ENCODE measurements at places on chromosomes 7 and 10.

DNA sequence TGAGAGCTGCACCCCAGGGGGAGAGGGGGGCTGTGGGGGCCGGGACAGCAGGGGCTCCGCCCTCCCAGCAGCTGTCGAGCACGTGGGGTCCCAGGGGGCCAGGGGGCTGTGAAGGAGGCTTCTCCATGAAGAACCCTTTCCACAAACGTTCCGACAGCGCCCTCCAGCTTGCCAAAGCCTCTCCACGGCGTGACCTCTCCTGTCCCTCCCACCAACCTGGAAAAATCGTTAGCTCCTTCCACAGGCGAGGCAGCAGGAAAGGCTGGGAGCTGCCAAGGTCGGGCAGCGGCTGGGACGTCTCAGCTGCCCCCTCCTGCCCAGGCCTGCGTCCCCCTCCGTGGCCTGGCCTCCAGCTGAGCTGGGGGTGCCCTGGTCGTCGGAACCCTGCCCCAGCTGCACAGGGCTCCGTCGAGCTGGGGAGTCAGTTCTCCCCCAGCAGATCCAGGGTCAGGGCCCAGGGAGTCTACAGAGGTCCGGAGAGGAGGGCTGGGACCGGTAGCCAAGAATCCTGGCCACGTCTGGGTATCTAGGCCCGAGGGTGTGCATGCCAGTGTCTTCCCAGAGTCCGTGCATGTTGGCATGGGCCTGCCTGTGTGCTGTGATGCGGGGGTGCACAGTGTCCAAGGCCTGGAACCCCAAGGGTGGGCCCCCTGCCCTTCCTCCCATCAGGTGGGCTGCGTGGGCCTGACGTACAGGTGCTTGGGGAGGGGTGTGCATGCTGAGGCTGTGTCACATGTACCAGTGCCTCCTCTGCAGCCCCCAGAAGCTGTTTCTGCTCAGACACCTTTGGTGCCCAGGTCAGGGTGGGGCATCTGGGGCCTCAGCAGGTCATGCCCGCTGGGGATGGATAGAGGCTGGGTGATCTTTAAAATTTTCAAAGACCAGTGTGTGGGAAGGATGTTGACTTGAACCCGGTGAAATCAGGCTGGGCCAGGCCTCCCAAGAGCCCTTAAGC is 66.5 kb downstream of the UNCX start:
- no peak for DNase-seq

DNA sequence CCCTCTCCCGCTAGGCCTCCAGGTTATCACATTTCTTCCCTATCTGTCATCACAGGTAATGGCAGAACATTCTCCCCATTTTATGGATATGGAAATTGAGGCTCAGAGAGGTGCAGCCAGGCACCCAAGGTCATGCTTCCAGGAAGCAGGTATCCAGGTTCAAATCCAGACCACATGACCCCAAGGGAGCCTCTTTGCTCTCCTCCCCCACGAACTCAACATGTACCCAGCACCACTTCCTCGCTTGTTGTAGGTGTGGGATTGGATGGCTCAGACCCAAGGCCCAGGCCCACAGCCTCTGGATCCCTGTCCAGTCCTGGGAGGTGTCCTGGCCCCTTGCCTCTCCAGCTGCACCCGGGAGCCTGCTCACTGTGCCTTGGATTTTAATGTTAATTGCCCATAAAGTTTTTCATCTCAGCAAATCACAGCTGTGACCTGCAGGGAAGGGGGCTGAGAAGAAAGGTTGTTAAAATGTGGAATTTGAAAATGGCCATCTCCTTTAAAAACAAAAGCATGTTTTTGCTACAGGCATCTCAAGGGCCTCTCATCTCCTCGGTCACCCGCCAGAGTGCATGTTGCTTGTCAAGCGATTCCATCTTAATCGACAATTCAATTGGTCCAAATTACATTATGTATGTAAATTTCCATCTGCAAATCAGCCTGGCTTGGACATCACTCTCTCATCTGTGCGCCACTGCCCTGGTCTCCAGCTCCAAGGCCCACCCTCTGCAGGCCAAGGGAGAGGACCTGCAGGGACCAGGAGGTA is 205.4 kb upstream of the ZMIZ1 start:
- DNase-seq: no peak

DNA sequence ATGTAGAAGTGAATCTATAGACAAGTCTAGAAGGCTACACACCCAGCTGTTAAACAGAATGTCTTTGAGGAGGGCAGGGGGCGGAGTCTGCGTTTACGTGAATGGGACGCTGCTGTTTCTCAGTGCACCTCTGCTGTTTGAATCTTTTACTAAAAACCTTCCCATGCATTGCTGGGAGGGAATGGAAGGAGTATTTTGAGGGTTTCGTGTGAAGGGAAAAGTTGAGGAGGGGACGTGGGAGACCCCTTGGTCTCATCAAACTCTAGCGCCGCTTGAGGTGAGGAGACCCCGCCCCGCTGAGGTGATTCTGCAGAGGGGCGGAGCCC is 492 bp upstream of the VCL start:
- no peak for DNase-seq

DNA sequence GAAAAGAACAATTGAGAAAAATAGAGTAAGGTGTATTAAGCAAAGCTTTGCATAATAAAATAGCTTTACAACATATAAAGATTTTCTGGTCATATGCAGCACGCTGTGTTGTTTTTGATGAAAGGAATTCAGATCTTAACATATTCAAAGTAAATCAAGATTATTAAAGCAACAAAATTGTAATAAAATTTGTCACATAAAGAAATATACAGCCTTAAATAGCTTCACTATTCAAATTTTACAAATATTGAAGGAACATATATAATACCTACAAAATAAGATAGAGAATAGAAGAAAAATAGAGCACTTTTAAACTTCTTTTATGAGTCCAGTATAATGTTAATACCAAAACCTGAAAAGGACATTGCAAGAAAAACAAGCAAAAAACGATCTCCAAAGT is 749.1 kb upstream of the POT1 start:
- no peak for DNase-seq

GRCh38 chr7:111029574-111030251 is 61.2 kb upstream of the LRRN3 start:
- peak; percentile 31 for DNase-seq

GRCh38 chr7:7257899-7258692 is 75.8 kb downstream of the C1GALT1 start:
- DNase-seq: no peak

DNA sequence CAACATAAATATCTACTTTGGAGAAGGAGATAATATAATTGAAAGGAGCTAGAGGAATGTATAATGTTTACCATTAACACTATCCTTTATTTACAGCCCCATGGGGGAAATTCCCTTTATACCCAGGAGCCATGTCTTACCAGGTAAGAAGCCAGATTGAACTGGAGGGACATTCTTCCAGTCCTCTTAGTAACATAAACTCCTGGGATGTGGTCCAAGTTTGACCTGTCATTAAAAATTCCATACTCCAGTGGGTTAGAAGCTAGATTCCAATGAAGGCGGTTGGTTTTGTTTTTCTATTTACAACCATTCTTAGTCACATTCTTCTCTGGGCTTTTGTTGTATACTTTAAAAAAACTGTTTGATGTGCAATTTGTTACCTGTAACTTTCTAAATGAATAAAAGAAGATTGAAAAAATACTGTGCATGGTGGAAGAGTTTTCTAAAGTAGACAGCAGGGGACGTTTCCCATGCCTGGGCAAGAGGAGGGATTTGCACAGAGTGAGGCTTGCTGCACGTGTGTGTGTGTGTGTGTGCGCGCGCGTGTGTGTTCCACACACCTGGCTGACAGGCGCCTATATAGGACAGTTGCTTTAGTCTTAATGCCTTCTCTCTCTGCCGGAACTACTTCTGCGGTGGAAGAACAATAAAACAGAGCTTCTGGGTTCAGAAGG is 2.0 kb downstream of the PLCE1 start:
- DNase-seq: no peak

DNA sequence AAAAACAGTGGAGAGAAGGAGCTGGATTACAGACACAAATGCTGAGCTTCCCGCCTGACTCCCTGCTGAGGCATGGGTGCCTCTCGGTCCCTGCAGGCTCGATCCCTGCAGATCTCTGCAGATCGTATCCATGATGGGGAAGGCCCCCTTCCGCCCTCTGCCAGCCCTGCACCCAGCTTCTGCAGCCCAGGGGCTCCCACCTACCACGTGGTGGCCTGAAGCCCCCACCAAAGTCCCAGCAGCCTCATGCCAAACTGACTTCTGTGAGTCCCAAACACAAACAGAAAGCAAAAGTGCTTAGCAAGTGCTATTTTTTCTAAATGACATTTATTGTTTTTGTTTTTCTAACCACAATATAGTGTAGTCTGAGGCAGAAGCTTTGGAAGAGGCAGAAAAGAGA is 127.1 kb upstream of the CHST15 start:
- DNase-seq: no peak

DNA sequence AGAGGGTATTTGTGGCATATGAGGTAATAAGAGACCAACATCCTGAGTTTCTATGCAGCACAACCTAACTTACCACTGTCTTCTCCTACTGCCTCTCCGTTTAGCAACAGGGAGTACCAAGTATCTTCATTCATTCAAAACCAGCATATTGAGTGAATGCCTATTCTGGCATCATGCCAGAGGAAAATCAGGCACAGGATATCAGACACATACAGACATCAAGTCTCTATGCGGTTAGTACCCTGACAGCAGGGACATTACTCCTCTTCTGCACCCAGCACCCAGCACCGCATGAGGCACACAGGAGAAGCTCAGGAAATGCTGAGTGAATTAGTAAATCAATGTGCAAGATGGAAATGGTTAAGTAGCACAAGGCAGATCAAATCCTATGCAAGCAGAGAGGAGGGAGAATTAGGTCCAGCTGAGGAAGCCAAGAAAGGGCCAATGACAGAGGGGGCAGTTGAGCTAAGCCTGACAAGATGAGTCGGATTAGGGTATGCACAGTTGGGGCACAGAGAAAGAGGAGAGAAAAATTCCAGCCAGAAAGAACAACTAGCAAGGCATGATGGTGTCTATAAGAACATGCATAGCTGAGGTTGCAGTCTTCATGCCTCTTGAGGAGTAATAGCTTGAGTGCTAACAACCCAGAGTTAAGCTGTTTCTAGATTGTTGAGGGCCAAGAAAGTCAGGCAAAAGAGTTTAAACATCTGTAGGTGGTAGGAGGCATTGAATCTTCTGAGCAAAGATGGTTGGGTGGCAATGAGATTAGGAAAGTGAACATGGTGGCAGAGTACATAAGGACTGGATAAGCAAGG is 146.0 kb downstream of the PLXNA4 start:
- no peak for DNase-seq

DNA sequence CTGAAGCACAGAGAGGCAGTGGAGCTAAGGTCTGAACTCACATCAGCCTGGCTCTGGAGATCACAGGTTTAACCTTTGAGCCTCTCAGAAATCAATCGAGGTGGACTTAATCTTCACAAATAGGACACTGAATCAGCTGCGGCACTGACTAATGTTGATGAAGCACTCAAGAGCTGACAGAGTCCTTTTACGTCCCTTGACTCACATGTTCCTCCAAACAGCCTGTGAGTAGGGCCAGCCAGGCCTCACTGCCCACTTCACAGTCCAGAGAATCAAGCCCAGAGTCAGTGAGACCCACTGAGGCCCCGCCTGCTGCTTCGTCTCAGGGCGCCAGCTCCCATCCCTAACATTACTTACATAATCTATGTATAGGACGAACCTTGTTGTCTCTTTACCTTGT is 63.1 kb downstream of the TNS3 start:
- DNase-seq: no peak

DNA sequence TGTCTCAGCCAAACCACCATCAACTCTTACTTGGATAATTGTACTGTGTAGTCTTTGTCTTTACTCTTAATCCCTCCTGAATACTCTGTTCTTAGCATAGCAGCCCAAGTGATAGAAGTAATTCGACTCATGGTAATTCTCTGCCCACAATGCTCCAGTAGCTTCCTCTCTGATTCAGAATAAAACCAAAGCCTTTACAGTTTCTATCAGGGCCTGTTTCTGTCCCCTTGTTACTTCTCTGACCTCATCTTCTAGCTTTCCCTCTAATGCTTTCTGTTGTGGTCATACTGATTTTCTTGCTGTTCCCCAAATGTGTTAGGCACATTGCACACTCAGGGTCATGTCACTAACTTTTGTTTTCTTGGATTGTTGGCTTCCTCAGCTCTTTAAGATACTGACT is 8.0 kb downstream of the ZNF518A start:
- DNase-seq: no peak

- DNase-seq: no peak
These were observed 45.9 kb downstream of the HIPK2 start for GRCh38 chr7:139731802-139732470.

GRCh38 chr7:93442478-93443224 is 131.9 kb downstream of the CALCR start:
- DNase-seq: no peak

DNA sequence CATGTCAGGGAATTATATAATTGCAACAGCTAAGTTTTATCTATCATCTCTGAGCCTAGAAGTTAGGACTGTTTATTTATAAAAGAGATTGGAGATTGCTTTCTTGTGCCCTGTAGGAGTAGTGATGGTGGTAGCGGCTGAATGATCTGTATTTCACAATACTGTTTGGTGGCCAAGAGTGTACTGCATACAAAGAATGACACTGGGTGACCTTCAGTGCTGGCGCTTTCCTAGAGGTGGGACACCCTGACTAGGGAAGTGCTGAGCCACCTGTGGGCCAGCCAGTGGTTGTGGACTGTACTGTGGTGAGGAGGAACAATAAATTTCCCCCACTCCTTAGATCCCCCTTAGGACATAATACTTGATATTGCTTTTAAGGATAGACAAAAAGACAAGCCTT is 53.0 kb downstream of the COPG2 start:
- DNase-seq: no peak

GRCh38 chr7:632831-633210 is 93.7 kb upstream of the DNAAF5 start:
- DNase-seq: no peak

GRCh38 chr7:150375662-150376521 is 3.2 kb upstream of the ZNF775 start:
- no peak for DNase-seq

DNA sequence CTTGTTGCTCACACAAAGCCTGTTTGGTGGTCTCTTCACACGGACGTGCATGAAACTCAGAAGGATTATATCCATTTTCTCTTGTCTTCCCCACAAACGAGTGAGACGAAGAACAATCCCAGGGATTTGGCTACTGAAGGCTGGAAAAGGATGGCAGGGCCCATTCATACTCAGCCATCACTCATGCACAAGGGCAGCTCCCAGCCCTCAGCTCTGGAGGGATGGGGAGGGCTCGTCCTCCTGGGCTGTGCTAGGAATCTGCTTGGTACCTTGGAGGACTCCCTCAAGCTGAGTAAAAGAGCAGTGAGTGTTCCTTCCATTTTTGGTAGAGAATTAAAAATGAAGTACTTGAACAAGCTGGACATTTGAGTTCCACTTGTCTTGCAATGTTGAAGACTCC is 33.2 kb upstream of the RAB18 start:
- DNase-seq: no peak

- no peak for DNase-seq
These were observed 1.8 kb upstream of the OPN1SW start for GRCh38 chr7:128777156-128778123.
